ENCODE measurements at places on chromosomes 13 and 19. TPM values are rescaled to one million over a fixed set of nuclear protein-coding genes. Genes with fewer than 3 reads are reported as not detected.

The NKPD1 gene
- 0.96 TPM for total RNA-seq

The IGFL3 gene
- total RNA-seq = not detected

The MCF2L gene
- not detected for total RNA-seq

The BLVRB gene
- 313 TPM for total RNA-seq

The CARM1 gene
- 15.8 TPM for total RNA-seq

The SLC46A3 gene
- 14.2 TPM for total RNA-seq

The SULT2B1 gene
- total RNA-seq = 4.3 TPM

The ZNF442 gene
- total RNA-seq = 2.1 TPM

The ZNF583 gene
- 2.6 TPM for total RNA-seq

The TEX26 gene
- total RNA-seq = not detected

The DOCK6 gene
- total RNA-seq = 16.4 TPM

The SHISA2 gene
- 49.9 TPM for total RNA-seq

The TRAPPC5 gene
- 74.0 TPM for total RNA-seq

The ZNF541 gene
- total RNA-seq = not detected

The SCGB2B2 gene
- not detected for total RNA-seq

The PLPP2 gene
- 120 TPM for total RNA-seq

The CNN2 gene
- total RNA-seq = 224 TPM

The C19orf73 gene
- 0.48 TPM for total RNA-seq

The VSTM1 gene
- total RNA-seq = not detected

The DKKL1 gene
- under 0.01 TPM for total RNA-seq

The SHKBP1 gene
- 22.9 TPM for total RNA-seq

The KASH5 gene
- not detected for total RNA-seq

The APOC4 gene
- not detected for total RNA-seq

The EPS8L1 gene
- 92.1 TPM for total RNA-seq

The ARHGEF7 gene
- 26.0 TPM for total RNA-seq

The CEACAM1 gene
- 1.2 TPM for total RNA-seq

The PSG4 gene
- total RNA-seq = 7.0 TPM

The HOMER3 gene
- 110 TPM for total RNA-seq

The GFY gene
- total RNA-seq = not detected

The VAV1 gene
- total RNA-seq = 2.3 TPM

The ZNF665 gene
- 2.6 TPM for total RNA-seq

The PODNL1 gene
- 0.21 TPM for total RNA-seq

The CYP2B6 gene
- under 0.01 TPM for total RNA-seq

The MYO16 gene
- total RNA-seq = not detected

The ADGRE3 gene
- total RNA-seq = not detected

The NLRP4 gene
- total RNA-seq = not detected

The FXYD1 gene
- total RNA-seq = not detected

The OSCAR gene
- 1.1 TPM for total RNA-seq

The ZNF540 gene
- not detected for total RNA-seq

The SIGLEC11 gene
- not detected for total RNA-seq

The ZNF738 gene
- total RNA-seq = 3.0 TPM

The HSH2D gene
- 0.96 TPM for total RNA-seq

The SRRM5 gene
- total RNA-seq = not detected

The SERP2 gene
- total RNA-seq = 0.96 TPM

The MEGF8 gene
- 15.1 TPM for total RNA-seq

The ZNF844 gene
- 2.3 TPM for total RNA-seq

The ZNF417 gene
- total RNA-seq = 9.9 TPM

The SIGLECL1 gene
- not detected for total RNA-seq

Data from tracheal epithelial cell (primary cell).